ENCODE measurements at places on chromosomes 4 and X.

GRCh38 chrX:77426811-77427210 is 20.4 kb upstream of the FGF16 start:
- no peak for DNase-seq

DNA sequence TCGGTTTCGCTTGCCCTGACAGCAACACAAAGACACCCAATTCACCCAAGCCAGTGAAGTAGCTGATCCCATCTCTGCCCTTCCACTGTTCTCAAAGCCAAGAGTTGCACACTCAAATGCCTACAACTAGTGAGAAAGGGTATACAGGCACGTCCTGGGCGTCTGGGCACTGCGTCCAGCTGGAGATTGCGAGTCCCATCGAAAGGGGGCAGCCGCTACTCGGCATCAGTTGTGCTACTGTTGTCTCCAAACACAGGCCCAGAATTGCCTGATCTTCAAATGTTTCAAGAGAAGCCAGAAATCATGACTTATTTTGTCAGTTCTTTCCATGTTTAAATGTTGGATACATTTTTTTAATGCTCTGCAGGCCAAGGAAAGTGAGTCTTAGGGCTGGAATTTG is 487.8 kb downstream of the BCOR start:
- DNase-seq: no peak

- DNase-seq: no peak
Observed at GRCh38 chr4:53281438-53281837, 84.4 kb downstream of the SCFD2 start.

DNA sequence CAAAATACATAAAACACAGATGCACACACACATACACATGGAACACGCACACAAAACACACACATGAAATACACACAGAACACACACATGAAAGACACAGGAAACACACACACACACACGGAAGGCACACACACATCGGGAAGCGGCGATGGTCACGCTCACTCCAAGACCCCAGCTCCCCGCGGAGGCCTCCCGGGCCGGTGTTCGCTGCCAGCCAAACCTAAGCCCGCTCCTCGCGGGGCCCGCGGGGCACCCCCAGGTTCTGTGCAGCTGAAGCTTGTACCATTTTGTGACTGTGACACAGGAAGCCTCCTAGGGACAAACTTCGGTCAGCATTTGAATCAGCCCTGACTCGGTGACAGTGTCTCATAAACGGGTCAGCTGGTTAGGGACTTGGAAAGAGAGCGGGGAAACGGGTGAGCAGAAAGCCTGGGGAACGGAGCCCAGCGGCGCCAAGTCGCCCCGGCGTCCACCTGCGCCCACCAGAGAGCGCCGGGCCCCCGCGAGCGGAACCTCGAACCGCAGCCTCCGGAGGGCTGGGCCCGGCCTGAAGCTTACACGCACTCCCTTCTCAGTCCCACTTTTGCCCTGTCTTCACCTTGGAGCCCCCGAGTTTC is 32.1 kb downstream of the F11 start:
- DNase-seq: no peak

DNA sequence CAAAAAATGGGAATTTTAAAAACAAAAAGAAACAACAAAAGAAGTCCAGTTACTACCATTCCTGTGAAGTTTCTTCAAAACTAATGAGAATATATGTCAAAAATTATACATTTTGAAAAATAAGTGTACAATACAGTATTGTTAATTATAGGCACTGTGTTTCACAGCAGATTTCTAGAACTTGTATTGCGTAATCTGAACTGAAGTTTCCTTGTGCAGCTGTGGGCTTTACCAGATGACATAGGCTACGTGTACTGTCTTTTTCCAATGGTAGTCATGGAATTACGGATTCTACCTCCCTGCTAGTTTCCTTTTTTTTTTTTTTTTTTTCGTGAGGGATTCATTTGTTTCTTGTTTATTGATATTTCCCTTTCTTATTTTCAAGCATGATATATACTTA is 113.8 kb upstream of the GABRA2 start:
- no peak for DNase-seq

DNA sequence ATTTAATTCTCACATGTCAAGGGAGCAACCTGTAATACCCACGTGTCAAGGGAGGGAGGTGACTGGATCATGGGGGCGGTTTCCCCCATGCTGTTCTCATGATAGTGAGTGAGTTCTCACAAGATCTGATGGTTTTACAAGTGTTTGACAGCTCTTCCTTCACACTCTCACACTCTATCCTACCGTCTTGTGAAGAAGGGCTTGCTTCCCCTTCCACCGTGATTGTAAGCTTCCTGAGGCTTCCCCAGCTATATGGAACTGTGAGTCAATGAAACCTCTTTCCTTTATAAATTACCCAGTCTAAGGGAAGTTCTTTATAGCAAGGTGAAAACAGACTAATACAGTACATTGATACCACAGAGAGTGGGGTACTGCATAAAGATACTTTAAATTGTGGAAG is 17.7 kb downstream of the USP27X start:
- DNase-seq: no peak

GRCh38 chrX:107298276-107298675 is 91.9 kb downstream of the DNAAF6 start:
- DNase-seq: no peak

DNA sequence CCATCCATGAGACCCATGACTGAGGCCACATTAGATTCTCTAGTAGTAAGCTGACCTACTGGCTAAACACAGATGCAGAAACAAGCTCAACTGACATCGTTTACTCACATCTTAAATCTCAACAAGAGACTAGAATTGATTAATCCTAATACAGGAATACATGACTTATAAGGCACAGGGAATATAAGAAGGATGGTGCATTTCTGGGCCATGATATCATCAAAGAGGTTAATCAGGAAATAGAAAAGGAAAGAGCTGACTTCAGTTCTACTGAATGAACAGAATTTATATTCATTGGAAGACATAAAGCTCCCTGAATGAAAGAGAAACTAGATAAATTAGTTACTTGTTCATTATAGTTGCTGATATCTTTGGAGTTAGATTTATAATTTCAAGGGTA is 1406.5 kb downstream of the STIM2 start:
- no peak for DNase-seq

GRCh38 chr4:41177016-41177415 is 37.3 kb downstream of the APBB2 start:
- no peak for DNase-seq

DNA sequence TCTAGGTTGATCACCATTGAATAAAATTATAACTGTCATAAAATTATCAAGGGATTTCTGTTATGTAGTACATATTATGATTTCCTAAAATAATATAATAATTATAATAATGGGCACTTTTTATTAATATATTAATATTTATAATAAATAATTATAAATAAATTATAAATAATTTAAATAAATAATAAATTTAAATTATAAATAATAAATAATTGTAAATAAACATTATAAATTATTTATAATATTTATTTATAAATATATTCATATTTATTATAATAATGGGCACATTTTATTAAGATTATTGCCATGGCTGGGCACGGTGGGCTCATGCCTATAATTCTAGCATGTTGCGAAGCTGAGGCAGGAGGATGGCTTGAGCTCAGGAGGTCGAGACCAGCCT is 24.5 kb downstream of the RAP1GDS1 start:
- DNase-seq: no peak

DNA sequence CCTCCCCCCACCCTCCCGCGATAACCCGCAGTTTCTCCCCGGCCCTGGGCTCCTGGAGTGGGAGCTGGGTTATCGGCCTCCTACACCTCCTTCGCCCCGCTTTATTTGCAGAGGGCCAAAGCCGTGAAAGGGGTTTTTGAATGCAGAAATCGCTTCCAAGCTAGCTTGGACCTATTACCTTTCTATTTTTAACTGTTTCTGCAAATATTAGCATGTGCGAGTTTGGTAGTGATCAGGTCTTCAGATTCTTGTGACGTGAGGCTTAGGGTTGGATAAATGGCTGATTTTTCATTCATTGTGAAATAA is 1.3 kb downstream of the USP9X start:
- DNase-seq: no peak

DNA sequence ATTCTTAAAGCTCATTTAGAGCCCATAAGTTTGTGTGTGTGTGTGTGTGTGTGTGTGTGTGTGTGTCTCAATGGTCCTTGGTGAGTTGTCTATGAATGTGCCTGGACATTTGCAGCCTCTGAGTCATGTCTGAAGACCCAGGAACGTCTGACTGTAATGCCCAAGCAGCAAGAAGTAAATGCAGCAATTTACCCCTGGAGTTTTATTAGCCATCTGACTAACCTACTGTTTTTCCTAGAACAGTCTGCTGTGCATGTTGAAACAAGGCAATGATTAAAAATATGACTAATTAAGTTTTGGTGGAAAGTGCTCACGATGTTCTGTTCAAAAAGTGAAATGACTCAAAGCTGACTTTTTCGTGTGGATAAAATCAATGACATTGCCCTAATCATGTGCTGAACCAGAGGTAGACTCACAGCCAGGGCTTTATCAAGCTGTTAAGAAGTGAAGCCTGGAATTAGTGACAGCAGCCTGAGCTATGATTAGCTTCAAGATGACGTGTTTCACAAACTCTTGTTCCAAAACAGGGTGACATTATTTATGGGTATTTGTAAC is 201.6 kb downstream of the CPE start:
- no peak for DNase-seq

DNA sequence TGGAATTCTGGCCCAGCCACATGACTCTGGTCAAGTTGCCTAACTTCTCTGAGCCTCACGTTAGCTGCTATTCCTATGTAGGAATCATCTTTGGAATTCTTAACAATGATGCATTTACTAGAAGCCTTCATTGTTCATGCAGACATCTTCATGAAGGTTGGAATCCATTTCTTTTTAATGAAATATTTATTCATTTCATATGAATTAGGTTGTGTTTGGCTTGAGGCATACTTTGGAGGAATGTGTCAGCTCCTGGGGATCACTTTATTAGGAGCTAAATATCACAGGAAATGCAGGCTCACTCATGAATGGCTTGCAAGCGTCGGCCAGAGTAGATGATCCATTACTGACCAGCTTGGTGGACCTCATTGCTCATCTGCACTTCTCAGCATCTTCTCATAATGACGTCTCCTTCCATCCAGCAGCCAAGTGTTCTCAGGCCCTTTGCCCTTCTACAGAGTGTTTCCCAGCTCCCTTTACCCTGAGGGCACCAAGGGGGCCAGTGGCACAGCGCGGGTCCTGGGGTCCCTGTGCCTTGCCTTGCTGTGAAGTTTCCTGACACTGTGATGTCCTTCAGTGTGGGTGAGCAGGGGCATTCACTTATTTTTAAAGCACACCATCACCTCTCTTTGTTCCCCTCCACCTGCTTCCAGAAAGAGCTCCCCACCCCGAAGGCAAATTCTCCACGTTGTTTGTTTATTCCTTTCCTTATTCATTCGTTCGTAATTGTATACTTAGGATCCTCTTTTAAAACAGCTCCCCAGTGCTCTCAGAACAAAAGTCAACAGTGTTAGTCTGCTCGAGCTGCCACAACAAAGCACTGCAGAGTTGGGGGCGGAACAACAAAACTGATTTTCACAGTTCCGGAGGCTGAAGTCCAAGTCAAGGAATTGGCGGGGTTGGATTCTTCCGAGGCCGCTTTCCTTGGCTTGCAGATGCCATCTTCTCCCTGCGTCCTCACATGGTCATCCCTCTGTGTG is 106.8 kb downstream of the STK32B start:
- no peak for DNase-seq
